ENCODE measurements at places on chromosomes 13 and 19.

DNA sequence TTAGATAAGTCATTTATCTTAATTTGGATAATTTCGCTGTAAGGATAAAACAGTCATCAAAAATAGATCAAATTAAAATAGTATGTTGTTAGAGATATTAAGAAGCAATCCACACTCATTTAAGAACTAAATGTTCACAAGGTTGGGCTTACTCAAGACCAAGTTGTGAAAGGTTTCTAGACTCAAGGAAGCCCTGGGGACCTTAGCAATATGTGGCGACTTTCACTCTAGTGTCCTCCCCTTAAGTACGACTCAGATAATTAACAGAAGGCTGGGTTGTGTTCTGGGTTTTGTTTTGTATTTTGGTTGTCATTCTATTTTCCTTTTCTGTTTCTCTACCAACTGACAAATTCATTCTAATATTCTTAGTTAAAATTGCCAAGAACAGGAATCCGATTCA, 1008.0 kb downstream of the PCDH9 start:
- DNase-seq, result no peak

GRCh38 chr19:15101479-15102082, 5.6 kb upstream of the SYDE1 start:
- DNase-seq, result no peak

GRCh38 chr19:10861103-10861651, 10.2 kb upstream of the CARM1 start:
- DNase-seq, result no peak

GRCh38 chr19:23409392-23410048, 14.2 kb upstream of the ZNF91 start:
- no peak for DNase-seq

DNA sequence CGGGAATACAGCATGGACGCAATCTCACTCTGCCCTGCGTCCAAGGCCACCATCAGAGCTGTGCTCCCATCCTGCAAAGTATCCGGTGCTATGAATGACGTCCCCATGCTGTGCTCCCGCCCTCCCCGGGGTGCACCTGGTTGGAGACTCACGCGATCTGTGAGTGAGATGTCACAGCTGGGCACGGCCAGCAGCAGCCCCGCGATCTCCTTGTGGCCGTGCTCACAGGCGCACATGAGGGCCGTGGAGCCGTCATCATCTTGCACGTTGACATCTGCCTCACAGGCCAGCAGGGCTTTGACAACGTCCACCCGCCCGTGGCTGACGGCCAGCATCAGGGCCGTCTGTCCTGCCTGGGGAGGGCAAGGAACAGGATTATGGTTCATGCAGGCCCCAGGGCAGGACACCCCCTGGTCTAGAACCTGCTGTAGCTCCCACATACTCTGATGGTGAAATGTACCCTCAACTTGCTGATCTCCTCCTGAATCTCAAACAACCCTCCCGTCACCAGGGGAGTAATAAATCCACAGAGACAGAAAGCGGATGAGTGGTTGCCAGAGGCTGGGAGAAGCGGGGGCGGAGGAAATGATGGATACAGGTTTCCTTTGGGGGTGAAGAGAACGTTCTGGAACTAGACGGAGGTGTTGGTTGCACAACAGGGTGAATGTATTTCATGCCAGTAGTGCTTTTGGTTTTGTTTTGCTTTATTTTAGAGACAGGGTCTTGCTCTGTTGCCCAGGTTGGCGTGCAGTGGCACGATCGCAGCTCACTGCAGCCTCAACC, 14.5 kb upstream of the SPC24 start:
- DNase-seq, result no peak

DNA sequence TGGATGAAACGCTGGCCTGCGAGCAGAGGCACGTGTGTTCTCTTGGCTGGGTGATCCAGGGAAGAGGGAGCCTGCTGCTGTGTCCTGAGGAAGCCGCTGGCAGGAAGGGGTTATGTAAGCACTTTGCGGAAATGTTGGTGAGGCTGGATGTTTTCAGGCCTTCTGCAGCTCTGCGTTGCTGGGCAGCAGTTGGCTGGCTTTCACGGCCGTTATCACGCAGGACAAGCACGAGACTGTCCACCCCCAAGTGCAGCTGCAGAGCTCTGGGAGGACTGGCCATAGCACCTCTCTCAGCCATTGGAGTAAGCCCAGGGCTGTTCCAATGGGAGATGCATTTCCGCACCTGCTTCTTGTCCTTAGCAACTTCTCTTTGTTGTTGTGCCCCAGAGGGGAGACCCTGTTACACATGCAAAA, 146.9 kb upstream of the SOX21 start:
- no peak for DNase-seq

DNA sequence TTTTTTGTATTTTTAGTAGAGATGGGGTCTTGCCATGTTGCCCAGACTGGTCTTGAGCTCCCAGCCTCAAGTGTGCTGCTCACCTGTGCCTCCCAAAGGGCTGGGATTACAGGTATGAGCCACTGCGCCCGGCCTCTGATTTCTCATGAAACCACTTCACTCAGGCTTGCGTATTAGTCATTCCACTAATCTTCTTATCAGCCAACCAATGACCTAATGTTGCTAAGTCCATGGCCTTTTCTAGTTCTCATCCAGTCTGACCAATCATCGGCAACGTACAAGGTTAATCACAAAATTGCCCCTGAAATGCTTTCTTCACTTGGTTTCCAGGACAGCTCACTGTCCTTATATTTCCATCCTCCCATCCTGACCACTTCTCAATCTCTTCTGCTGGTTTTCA, 605.3 kb upstream of the SLC10A2 start:
- DNase-seq, result no peak

DNA sequence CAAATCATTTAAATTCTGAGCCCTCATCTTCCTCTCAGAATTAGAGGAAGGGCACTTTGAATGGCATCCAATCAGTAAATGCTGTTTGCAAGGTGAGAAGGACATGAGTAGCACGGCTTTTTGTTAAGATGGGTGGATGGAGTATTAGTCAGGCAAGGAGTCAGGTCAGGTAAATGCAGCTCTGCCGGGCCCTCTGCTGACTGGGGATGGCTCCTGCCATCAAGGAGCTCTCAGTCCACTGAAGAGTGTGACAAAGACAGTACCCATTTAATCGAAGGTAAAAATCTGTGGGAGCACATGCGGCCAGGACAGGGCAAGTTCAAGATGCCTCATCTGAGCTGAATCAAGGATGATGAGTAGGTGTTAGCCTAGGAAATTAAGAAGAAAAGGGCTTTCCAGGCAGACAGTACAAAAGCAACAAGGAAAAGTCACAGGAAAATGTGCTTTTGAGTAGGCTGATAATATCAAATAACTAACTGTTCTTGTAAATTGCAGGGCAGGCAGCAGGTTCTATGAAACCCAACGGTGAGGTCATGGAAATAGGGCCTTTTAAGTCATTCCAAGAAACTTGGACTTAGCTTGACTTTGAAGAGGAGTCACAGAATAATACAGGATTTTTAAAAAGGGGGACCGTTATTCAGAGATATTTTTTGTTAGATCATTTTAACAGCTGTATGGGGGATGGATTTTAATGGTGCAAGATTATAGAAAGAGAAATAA, 670.5 kb upstream of the ARGLU1 start:
- DNase-seq, result no peak

DNA sequence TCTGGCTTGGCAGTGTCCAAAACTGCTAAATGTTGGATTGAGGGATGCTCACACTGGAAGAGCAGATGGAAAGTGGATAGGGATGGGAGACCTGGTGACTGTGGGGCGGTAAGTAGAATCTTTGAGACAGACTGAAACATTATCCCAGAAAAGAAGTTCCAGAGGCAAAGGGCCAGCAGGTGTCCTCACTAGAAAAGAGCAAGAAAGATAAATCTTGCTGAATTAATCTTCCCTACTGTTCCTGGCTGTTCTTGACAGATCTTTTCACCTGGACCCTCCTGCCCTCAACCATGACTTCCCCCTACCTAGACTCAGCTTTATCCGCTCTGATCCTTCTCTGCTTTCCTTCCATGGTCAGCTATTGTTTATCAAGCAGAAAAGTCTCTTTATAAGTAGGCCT, 35.0 kb upstream of the FRY start:
- no peak for DNase-seq

DNA sequence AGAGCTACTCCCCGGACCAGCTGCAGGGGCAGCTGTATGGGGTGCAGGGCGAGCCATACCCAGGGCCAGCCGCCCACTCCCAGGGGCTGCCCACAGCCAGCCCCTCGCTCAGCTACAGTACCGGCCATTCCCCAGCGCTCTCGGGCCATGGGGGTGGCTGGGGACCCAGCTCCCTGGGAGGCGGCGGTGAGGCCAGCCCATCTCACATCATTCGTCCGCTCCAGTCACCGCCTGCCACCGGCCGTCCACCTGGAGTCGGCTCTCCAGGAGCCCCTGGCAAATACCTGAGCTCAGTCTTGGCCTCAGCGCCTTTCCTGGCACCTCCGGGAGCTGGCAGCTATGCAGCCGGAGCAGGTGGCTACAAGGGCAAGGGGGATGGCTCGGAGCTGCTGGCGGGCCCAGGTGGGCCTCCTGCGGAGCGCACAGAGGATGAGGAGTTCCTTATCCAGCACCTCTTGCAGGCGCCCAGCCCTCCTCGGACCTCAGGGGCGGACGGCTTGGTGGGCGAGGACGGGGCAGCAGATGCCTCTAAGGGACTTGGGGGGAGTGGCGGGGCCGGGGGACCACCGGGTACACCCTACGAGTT, 4.9 kb downstream of the PRR12 start:
- DNase-seq, result no peak

DNA sequence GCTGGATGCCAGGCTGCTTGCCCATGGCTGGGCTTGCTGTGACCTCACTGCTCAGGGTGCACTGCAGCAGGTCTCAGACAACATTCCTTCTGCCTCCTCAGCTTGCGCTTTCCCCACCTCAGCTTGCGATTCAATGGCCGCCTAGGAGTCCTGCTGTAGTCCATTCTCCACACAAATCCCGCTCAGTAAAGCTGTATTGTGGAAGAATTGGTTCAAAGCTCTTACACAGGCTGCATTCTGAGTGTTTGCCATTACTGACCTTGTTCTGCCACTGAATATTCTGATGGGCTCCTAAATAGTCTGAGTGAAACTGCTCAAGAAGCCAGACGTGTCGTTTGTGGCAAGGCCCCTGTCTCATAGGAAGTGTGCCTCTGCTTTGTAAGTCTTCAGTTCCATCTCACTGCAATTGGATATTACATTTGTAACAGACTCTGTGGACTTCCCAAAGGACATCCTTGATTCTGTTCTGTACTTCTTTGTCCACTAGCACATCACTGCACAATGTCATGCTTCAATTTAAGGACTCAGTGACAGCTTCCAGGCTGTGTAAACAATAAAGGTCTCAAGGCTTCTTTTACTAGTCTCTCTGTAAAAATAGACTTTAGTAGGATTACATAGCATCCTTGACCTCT, 49.8 kb downstream of the KATNAL1 start:
- DNase-seq, result no peak

- no peak for DNase-seq
Measured at GRCh38 chr13:110560601-110561343, 750 bp downstream of the RAB20 start.

DNA sequence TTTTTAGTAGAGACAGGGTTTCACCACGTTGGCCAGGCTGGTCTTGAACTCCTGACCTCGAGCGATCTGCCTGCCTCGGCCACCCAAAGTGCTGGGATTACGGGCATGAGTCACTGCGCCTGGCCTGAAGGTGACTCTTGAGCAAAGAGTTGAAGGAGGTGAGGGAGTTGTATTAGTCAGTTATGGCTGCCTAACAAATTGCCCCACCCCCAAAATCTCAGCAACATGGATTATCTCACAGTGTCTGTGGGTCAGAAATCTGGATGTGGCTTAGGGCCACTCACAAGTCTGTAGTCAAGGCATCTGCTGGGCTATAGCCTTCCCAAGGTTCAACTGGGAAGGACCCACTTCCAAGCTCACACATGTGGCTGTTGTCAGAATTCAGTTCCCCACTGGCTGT, 52.8 kb upstream of the ADGRE5 start:
- no peak for DNase-seq

- no peak for DNase-seq
Measured at GRCh38 chr19:12665671-12666264, 774 bp downstream of the MAN2B1 start.

DNA sequence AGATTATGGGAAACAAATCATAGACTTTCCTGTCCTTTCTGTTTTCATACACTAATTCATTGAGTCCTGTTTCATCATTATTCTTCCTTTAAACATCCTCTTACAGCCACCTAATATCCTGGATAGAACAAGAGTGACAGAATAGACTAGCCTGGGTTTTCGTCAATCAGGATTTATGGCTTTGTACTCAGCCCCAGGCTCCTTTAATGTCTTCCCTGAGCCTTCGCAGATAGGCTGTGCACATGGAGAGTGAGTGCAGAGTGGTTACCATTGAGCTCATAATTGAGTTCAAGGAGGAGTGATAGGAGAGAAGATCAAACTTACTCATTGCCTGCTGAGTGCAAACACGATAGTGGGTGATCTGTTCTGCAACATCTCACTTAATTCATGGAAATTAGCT, 304.9 kb downstream of the TDRD3 start:
- no peak for DNase-seq

DNA sequence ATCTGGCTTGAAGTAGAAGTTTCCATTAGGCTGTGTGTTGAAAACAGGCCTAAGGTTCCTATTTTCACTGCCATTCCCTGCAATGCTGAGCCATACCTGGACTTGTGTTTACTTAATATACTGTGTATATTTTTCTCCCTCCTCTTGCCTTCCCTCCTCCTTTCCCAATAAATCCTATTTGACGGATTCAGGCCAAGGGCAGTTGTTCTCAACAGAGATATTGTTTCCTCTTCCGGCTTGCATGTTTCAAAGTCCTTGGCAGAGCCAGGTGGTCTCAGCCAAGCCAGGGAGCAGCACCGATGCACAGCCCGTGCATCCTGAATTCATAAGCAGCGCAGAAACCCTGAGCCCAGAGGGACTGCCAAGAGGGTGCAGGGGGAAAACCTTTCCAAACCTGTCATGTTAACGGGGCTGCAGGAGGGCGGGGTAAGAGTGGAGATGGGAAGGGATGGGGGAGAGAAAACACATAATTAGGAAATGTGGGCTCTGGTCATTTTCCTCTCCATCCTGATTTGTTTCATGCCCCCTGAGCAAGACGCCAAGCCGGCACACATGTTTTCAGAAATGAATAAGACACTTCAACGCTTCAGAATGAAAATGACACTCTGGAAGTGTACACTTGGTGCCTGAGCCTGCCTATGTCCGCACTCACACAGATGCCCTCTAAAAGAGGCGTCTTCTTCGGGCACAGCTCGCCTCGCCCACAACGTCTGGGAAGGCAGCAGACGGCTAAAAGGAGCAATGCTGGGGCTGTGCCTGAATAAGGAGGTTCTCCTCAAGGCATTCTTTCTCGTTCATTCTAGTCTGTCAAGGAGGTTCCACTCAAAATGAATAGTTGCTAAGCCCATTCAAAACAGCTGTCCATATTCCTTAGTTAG, 149.3 kb upstream of the UBL3 start:
- no peak for DNase-seq
